ENCODE measurements at places on chromosomes 5 and 9.

GRCh38 chr5:79512049-79512448 lies 1.9 kb downstream of the HOMER1 start:
- DNase-seq, result peak; percentile 9

DNA sequence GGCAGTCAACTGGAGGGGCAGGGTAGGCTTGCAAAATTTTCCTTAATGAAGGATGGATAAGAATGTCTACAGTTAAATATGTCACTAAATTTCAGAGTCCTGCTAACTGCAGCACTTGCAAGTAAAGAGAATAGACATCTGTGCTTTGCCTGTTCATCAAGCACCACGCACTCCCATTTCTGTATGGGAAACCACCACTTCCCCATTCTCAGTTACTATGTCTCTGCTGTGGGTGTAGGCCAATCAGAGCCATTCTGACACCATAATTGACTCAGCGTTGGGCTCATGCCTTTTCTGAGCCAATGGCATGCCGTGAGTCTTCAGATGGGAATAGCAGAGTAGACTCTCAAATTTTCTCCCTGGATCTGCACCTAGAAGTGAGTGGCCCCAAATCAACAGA lies 247.5 kb downstream of the GABRB2 start:
- DNase-seq, result no peak

DNA sequence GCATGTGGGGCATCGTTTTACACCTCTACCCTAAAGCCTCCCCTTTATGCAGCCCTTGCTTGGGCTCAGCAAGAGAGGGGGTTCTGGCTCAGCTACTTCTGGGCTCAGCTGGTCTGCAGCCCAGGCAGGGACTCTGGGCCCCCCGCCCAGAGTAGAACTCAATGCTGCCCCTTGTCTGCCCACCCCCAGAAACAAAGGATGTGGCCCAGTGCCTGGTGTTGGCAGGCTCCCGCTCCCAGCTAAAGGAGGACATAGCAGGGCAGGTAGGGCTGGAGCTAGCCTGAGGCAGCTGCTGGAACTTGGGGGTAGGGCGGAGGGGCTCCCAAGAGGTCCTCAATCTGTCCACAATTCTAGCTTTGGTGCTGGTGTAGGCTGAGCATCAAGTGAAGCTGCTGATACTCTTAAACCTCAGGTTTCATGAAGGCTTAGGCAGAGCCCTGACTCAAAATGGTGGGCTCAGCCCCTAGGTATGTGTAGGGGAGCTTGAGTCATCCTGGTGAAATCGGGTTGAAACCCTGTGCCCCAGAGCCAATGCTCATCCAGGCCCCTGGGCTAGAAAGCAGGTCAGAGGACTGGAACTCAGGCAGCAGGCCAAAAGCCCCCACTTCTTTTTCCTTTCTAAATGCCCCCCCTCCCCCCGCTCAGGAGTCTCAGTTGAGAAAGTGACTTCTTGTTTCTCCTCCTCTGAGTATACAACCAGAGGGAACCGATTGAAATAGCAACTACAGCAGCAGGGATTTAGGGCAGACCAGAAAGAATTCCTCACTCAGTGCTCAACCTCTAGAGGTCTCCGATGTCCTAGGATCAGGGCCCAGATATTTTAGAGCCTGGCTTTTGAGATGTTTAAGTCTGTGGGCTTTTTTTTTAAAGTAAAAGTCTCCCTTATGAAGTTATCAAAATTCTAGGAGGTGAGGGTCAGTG lies 11.4 kb downstream of the PSD2 start:
- DNase-seq, result no peak

DNA sequence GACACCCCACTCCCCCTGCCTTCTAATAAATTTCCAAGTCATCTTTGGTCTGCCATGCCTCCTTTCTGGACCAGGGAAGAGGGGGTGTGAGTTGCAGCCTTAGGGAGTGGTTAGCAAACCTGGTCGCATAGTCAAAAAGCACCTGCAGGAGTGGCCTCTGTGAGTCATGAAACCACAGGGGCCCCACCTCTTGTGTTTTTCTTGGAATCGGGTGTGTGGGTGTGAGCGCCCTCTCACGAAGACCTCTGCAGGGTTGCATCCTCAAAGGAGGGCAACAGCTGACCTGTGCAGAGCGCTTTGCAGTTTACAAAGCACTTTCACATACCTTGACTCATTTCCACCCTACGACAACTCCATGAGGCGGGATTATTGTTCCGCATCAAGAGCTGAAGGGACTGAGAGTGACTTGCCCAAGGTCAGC lies 36.8 kb upstream of the TEX48 start:
- no peak for DNase-seq

DNA sequence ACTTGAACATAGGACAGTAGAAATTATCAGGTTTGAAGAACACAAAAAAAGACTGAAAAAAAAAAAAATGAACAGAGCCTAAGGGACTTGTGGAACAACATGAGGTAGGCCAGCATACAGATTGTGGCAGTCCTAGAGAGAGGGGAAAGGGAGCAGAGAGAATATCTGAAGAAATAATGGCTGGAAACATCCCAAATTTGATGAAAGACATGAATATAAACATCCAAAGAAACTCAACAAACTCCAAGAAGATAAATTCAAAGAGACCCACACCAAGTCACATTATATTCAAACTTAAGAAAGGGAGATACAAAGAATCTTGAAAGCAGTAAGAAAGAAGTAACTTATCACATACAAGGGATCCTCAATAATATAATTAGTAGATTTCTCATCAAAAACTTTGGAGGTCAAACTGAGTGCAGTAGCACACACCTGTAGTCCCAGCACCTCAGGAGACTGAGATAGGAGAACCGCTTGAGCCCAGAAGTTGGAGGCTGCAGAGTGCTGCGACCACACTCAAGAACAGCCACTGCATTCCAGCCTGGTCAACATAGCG lies 9.1 kb downstream of the PLAA start:
- no peak for DNase-seq

Measured in erythroblast (primary cell).